ENCODE measurements at places on chromosomes 1 and 21.

- DNase-seq, result no peak
Observed at GRCh38 chr1:46550751-46551231, 656 bp downstream of the KNCN start.

DNA sequence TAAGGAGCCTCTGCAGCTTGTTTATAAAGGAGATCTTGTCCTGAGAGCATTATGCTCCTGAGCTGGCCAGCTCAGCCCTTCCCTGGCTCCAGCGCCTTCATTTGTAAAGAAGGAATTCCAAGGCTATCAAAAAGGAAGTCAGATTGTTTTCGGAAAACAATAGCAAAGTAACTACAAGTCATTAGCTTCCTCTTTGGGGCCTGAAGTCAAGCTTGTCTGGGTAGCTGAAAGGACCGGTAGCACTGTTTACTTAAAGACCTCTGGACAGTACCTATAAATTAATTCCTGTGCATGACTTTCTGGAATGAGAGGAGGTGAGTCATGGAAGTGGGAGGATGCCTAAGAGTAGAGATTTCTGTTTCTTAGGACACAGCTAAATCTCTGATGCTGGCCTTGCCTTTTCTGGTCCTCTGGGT lies 20.7 kb upstream of the GJA5 start:
- no peak for DNase-seq

DNA sequence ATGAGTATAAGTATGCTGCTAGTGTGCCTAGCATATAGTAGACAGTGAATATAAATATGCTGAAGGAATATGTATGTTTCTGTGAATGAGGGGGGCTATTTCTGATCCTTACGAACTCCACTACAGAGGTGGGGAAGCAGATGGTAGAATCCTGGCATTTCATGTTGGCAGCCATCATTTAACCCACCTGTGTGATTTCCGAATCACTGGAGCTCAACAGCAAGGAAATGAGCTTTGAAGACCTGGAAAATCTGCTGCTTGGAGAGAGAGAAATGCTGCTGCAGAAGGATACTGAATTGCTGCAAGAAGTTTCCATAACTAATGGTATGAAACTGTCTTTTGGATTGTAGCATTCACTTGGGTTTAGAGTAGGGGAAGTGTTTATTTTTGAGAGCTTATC lies 83.5 kb downstream of the RABGAP1L start:
- no peak for DNase-seq

DNA sequence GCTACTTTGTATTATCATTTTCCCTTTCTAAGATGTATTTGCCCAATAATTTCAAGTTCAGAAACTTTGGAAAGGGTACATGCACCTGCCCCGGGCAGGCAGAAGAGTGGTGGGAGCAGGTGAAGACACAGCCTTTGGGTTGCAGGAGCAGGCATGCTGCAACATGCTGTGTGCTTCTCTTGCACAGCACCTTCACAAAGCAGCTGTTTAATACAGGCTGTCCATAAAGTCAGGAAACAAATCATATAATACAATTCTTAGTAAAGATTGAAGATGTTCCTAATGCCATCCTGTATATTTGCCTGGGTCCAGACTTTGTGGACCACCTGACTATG lies 182.9 kb downstream of the ZNF281 start:
- no peak for DNase-seq

DNA sequence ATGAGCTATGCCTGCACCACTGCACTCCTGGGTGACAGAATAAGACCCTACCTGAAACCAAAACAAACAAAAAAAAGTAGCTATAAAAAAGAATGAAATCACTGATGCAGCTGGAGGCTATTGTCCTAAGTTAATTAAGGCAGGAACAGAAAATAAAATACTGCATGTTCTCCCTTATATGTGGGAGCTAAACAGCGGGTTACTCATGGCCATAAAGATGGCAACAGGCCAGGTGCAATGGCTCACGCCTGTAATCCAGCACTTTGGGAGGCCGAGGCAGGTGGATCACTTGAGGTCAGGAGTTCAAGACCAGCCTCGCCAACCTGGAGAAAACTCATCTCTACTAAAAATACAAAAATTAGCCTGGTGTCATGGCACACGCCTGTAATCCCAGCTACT lies 152.7 kb downstream of the PIK3R3 start:
- no peak for DNase-seq

DNA sequence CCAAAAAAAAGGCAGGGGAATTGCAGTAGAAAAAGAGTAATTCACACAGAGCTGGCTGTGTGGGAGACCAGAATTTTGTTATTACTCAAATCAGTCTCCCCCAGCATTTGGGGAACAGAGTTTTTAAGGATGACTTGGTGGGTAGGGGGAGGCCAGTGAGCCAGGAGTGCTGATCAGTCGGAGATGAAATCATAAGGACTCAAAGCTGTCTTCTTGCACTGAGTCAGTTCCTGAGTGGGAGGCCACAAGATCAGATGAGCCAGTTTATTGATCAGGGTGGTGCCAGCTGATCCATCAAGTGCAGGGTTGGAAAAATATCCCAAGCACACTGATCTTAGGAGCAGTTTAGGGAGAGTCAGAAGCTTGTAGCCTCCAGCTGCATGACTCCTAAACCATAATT lies 23.7 kb upstream of the EDARADD start:
- DNase-seq, result no peak

GRCh38 chr1:228061411-228062084 lies 21.0 kb upstream of the ARF1 start:
- DNase-seq, result no peak

DNA sequence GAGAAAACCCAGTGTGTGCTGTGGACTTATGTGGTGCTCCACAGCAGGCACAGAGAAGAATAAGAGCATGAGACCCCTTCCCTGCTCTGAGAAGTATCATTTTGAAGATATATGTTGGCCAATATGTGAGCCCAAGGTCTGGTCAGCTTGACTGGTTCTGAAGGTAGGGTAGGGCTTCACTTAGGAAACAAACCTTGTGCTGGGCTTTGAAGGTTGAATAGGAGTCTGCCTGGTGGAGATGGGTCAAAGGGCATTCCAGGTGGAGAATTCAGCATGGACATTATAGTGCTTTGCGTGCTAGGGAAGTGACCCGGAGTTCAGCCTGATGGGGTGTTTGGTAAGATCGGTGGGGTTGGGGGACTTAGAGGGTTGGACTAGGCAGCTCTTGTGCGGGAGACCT lies 99.1 kb downstream of the EPHB2 start:
- DNase-seq, result no peak

DNA sequence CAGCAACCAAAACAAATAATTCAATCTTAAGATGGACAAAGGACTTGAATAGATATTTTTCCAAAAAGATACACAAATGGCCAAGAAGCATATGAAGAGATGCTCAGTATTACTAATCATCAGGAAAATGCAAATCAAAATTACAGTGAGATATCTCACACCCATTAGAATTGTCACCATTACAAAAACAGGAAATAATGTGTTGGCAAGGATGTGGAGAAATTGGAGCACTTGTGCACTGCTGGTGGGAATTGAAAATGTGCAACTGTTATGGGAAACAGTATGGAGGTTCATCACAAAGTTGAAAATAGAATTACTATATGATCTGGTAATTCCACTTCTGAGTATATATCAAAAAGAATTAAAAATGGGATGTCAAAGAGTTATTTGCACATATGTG lies 83.2 kb downstream of the SH3GLB1 start:
- no peak for DNase-seq

- no peak for DNase-seq
Observed at GRCh38 chr21:19771881-19772280, 1226.3 kb upstream of the NCAM2 start.

- no peak for DNase-seq
Observed at GRCh38 chr1:197808880-197809279, 33.6 kb upstream of the DENND1B start.

- peak; percentile 74 for DNase-seq
Observed at GRCh38 chr1:2468041-2468472, 8.0 kb upstream of the PLCH2 start.

Measured in hematopoietic multipotent progenitor cell treated with erythropoietin and hydrocortisone succinate and interleukin-3 and kit ligand, for 4 days (in vitro differentiated cells).